Central memory CD8-positive, alpha-beta T cell (primary cell): ENCODE measurements at places on chromosomes 12 and 14.

DNA sequence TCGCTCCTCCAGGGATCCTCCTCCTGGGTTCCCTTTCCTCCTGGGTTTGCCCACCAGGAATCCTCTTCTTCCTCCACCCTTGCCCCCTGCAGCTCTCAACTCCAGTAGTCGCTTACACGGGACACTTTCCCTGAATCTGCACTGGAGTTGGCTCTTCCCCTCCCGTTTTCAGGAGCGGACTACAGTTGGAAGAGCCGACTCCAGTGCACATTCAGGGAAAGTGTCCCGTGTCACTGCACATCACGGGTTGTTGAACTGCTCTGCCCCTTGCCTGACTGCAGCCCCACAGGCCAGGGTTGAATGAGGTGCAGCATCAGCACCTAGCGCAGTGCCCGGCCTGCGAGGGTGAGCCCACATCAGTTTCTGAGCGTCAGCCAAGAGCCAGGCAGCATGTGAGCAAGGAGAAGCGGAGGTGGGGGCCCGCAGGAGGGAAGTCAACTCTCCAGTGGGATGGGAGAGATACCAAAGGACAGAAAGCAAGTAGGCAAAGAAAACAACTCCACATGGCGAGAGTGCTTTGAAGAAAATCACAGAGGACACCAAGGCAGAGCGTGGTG is 13.1 kb downstream of the RAPGEF3 start:
- DNase-seq = no peak

- no peak for DNase-seq
Observed at GRCh38 chr14:58746261-58746660, 108.5 kb downstream of the DACT1 start.

DNA sequence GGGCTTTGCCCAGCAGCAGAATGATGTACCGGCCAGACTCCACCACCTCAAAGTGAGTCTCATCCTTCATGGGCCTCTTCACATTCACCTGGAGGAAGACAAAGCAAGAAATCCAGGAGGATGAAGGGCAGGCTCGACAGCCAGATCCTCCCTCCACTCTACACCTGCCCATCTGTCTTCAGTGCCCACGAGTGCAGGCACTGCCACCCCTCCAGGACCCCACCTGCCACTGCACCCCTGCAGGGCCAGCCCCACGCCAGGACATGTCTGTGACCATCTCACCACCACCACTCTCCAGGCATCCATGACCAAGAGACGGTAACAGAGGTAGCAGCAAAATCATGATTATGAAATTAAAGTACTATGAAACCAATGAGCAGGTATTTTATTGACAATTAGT is 84.3 kb upstream of the ANO2 start:
- no peak for DNase-seq

DNA sequence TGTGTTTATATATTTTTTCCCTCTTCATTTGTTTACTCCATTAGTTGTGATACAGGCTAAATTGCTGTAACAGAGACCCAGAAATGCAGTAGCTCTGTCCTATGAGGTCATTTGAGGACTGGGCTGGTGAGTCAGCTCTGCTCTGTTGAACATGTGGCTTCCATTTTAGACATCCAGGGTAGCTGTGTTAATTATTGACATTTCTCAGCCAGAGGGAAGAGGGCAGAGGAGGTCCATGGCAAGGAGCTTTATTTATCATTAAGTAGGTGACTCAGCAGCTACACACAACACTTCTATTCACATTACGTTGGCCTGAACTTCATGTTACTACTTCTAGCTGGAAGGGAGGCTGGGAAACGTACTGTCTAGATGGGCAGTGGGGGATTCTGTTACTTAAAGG is 85.4 kb downstream of the PTCSC3 start:
- no peak for DNase-seq

DNA sequence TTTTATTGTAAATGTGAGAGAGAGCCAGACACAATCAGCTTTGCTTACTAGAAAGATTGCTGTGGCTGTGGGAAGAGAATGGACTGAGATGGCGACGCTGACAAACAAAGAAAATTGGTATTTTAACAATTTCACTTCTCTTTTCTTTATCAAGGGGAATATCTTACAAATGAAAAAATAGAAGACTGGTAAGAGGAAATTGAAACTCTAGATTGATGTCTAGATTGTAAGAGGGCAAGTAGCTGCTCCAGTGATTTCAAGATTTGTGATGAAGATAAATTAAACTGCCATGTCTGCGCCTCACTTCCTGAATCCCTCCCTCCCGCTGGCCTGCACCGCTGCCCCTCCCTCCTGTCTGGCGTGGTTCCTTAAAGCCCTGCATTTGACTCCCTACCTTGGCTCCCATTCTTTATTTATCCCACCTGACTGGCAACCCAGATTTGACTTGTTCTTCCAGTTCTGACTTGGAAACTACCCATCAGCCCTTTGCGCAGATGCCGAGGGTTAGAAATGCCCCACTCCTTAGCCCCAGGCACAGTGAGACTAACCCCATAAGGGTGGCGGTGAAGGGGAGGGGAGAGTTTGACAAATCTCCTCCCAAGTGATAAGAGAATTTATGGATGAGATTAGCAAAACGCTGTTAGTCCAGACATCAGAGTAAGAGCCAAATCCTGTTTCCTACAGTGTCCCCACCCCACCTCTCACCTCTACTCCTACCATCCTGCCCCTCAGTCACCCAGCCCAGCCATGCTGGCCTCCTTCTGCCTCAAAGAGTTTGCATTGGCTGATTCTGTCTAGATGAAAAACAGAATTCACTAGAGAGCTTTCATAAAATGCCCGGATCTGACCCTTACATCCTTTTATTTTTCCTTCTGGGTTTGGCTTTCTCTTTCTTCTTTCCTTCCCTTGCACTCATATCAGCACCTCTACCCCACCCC is 125.3 kb upstream of the ATF7IP start:
- no peak for DNase-seq

GRCh38 chr14:101602466-101602840 is 41.2 kb downstream of the DIO3 start:
- DNase-seq = no peak

DNA sequence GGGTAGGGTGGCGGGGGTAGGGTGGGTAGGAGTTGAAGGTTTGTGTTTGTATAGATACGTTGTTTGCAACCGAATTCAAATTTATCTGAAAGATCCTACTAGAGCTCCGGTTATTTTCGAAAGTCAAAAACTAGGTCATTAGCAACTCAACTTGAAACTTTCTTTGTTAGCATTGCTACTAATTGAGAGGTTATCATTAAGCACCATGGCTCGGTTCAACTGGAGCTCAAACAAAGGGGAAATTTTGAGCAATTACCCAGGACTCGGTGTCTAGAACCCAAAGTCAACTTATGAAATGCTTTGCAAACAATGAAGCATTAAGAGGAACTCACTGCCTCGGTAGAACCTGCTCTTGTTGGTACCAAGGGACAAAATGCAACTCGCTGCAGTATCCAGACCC is 207.7 kb downstream of the BCAT1 start:
- no peak for DNase-seq

GRCh38 chr14:34386865-34387485 is 75.1 kb downstream of the SPTSSA start:
- DNase-seq = no peak

DNA sequence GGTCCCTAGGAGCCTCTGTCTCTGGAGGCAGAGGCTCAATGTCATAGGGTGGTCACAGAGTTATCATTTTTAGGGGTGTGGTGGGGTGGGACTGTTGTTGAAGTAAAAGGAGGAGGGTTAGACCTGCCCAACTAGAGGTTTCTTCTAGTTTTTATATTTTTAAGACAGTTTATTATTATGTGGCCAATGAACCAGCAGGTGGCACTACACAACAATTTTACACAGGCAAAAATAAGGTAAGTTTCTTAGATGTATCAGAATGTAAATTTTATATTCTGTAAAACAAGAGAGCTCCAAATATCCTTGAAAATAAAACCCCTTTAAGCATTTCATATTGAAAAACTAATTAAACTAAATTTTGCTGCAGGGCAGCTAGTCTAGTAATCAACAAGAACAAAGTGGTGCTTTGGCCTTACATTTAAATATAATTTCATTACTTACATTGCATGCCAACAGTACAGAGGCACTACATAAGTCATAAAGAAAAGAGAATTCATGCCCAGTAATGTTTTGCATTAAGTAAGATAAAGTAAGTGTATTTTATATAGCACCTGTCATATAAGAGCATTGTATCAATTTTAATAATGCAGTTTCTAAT is 22.2 kb upstream of the OVCH1 start:
- no peak for DNase-seq

GRCh38 chr12:66321435-66321834 is 19.1 kb downstream of the HELB start:
- DNase-seq = no peak

DNA sequence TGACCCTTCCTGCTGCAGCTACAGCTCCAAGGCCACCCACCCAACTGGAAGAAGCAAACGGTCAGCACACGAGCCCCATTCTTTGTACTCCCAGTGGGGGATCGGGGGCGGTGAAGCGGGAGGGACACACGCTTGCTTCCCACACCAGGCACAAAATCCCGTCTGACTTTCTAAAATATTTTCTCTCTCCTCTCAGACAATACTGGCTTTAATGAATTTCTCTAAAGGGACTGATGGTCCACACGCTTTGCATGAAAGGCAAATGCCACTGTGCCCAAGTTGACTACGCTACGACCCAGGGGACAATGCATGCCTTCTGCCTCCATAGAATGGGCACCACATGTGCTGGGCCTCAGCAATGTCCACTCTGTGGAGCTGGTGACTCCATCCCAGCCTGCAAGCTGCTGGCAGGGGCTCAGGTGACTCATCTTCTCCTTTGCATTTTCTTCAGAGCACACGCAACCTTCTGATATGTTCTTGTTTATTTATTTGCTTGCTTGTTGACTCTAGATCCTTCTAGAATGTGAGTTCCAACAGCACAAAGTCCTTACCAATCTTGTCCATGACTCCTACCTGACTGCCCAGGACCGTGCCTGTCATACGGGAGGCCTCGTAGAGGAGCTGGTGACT is 15.6 kb downstream of the SYNE3 start:
- DNase-seq = no peak

- no peak for DNase-seq
Observed at GRCh38 chr12:41053046-41053445, 135.1 kb upstream of the PDZRN4 start.

GRCh38 chr12:88743946-88744685 is 163.8 kb upstream of the KITLG start:
- DNase-seq = no peak

DNA sequence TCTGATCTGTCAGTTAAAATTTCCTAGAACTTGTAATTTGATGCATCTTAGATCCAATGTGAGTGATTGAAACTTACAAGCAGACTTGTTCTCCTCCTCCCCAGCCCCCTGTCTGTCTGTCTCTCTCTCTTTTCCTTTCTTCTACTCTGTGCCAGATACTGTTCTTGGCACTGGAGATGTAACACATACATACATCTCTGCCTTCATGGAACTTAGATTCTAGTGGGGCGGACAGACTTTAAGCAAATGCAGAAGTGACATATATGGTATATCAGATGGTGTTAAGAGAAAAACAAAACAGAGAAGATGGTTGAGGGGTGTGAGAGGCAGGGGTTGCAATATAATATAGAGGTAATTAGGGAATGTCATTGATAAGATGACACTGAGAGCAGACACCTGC is 6.6 kb downstream of the CHST11 start:
- DNase-seq = no peak

DNA sequence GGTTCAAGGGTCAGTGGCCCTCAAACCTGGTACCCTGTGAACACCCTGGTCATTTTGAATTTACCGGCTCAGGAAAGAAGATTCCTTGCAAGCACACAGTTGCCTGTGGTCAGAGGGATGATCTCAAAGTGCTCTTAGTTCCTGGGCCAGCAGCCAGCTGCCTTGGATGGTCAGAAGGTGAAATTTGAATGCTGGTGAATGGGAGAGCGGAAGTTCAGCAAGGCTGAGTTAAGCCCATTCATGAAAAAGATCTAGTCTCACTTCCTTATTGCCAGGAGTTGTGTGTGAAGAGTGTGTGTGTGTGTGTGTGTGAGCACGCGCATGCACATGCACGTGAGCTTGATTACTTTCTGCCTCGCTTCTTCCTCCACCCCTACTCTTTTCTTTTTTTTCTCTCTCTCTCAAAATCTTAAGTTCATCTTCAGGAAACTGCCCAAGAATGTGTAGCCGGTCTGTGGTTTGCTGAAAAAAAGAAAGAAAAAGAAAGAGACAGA is 155.5 kb upstream of the CCND2 start:
- no peak for DNase-seq

DNA sequence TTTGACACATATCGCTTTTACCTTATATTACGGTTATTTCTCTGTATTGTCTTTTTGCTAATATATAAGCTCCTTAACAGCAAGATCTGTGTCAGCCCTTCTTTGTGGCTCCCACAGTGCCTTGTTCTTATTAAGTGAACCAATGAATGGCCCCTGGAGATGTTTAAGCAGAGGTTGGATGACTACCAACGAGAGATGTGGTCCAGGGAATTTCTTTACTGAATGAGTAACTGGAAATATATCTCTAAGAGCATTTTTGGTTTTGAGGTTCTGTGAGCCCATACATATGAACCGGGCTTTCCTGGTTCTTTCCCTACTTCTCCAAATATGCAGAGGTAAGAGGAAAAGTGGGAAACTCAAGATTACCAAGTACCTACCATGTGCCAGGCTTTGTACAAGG is 23.5 kb downstream of the CALCOCO1 start:
- no peak for DNase-seq

DNA sequence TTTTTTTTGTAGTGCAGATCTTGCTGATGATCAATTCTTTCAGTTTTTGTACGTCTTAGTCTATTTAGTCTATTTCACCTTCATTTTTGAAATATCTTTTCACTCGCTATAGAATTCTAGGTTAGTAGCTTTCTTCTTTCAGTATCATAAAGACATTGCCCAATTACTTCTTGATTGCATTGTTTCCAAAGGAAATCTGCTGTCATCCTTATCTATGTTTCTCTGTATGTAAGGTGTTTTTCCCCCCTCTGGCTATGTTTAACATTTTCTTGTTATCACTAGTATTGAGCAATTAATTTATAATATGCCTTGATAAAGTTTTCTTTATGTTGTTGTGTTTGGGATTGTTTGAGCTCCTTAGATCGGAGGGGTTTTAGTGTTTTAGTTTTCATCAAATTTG is 171.9 kb downstream of the BMP4 start:
- no peak for DNase-seq

- DNase-seq = no peak
Observed at GRCh38 chr12:31951008-31951407, 8.2 kb upstream of the RESF1 start.

DNA sequence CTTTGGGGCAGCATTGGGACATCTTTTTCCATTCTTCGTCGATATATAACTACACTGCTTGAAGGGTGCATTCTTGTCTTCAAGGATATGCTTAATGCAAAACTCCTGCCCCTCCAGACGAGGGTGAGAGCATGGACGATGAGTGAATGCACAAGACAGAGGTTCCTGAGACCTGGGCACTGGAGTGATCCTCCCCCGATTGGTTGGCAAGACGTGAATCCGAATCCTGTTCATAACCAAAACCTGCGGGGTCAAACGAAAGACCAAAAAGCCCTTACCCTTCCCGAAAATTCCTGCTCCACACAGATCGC is 684 bp downstream of the KANSL2 start:
- no peak for DNase-seq

GRCh38 chr14:75417674-75418073 is 10.1 kb upstream of the JDP2 start:
- DNase-seq = no peak
